CD4-positive, alpha-beta T cell (primary cell): ENCODE measurements at places on chromosomes 16 and 17. TPM values are rescaled to one million over a fixed set of nuclear protein-coding genes. Genes with fewer than 3 reads are reported as not detected.

DNA sequence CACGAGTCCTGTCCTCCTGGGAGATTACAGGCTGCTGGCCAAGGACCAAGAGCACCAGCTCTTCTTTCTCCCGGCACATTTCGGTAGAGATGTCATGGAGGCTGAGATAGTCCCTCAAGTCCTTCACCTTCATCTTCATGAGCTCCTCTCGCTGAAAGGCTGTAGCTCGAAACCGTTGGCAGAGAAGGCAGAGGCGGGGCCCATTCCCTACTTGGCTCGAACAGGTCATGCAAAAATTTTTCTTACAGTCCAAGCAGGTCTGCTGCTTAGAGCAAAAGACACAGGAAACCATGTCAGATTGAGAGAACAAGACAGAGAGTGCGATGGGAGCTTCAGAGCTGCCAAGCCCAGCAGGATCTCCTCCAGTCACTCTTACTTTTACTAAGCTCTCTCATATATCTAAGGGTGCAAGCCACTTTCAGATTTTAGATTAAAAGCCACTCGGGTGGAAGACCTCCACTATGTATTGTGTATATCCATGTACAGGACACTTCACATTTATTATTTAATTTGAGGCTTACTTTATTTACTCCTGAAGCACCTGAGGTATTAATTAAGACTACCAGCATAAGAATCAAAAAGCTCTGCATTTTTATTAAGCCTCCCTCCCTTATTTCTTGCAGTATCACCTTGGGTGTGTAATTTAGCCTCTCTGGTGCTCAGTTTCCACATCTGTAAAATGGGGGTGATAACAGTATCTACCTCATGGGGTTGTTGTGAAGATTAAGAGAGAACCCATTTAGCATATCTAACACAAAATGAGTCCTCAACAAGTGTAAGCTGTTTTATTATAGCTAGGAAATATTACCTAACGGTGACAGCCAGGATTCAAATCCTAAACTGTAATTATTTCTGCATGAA lies 41.4 kb downstream of the LIG3 start:
- DNase-seq = no peak

The RUNDC3A gene
- total RNA-seq = not detected

The AATK gene
- total RNA-seq = 0.25 TPM

DNA sequence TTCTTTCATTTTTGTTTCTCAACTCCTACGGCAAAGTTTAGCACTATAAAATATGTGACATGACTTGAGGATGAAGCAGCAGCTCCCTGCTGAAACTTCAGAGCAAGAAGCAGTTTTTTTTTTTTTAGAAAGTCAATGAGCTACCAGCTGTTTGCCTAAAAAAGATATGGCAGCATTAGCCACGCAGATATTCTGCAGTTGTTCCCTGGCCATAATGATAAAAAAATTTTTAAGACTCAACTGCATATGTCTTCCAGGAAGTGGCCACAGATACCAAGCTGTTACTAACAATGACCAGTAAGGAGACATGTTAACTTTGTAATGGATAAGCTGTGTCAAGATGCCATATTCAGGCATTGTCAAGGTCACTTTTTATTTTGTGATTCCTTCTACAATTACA lies 319.6 kb upstream of the CDH11 start:
- DNase-seq = no peak

The TMEM238L gene
- not detected for total RNA-seq

DNA sequence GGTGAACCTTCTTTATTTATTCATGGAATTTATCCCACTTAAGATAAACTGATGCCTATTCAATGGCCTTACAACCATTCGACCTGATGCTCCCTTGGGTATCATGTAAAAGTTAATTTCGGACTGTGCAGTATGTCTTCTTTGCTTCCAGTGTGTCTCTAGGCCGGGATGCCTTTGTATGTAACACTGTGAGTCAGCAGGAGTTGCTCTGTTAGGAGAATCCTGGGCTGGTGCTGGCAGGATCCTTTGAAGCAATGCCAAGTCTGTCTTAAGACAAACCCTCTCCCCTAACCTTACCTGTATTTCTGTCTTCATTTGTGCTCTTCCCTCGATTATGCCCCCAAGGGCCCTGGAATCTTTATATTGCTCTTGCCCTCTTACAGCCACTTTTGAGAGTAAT lies 37.9 kb upstream of the ABCA8 start:
- DNase-seq = no peak

DNA sequence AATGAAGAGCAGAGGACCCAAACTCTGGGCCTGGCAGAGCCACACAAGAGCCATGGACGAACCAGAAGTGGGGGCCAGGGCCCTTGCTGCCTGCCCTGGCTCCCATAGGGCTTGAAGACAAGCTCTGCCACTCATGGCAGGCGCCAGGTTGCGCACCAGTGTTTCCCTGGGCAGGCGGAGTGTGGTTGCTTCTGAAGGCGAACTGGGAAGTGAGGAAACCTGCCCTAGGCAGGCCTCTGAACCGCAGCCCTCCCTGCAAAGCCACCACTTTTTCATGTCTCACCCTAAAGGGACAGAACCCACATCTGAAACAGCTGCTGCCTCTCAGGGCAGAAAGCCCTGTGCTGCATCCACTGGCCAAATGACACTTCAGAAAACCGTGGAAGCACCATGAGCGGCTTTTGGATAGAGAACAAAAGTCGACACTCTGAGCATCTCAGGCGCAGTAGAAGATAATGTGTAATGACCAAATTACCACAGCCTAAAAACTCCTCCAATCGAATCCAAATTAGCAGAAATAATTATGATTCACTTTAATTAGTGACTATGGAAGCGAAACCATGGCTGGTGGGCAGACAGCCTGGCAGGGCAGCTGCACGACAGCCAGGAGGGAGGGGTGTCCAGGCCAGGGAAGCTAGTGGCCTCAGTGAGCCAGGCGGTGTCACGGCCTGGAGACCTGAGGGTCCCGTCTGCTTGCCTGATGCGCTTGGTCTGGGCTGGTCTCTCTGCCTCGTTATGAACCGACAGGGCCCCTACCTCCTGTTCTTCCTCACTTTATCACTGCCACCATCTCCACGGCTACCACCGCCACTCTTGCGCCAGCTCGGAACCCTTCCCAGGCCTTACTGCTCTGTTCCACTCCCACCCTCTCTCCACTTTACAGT lies 59.1 kb downstream of the PRMT7 start:
- DNase-seq = no peak

DNA sequence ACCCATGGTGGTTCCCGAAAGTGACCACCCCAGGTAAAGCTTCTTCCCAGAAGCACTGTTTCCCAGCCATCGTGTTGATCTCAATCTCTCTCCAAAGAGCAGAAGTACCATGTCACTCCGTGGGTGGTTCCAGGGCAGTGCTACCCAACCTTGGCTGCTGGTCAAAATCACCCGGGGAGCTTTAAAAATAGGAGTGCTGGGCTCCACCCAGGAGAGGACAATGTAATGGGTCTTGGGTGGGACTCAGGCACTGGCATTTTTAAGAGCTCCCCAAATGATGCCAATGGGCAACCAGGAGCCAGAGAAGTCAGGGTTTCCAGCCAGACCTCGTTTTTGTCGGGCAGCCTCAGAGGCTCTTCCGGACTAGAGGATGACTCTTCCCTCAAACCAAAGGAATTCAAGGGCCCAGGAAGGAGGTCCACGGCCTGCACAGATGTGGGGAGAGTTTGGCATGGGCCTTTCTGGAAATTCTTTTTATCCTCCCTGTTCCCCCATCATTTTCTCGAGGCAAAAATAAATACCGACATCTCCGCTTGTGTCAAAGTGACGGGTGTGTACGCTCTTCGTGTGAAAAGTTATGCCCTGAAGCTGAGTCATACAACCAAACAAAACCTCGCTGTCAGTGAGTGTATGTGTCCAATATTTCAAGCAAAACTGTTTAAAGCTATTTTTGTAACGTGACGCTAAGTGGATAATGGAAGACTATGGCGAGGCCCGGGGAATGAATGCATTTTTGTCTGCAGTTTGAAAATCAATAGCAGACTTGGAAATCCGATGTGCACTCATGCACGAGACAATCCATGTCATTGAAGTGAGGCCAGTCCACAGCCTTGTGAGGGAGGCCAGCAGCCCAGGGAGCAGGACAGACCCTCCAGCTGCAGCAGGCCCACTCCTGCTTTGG lies 364.1 kb downstream of the FOXL1 start:
- DNase-seq = no peak

- peak; percentile 32 for DNase-seq
Observed at GRCh38 chr17:65029605-65030336, 26.8 kb downstream of the GNA13 start.

The TLCD3B gene
- total RNA-seq = not detected

DNA sequence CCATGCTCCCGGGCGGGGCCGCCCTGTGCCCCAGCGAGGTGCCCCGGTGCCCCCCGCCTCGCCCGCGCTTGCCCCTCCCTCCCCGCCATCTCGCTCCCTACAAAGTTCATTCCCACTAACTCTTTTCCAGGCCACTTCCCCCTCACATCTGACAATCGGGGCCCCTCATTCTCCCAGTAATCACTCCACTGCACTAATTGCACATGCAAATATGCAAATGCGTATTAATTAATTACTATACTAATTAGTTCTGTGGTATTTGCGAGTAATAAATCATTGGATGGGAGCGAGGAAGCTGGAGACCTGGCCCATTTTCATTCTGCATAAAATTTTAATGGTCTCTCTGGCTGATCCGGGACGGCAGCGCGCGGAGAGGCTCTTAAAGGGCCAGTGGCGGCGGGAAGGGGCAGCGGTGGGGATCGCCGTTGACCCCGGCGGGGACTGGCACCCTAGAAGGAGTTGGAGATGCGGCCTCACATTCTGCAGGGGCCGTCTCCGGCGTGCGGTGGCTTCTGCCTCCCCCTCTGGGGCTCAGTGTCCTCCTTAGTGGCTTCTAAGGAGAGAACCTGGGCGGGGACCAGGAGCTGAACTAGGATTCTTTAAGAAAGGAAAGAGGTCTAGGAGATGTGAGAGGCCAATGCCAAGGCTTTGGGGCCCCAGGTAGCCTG lies 8.4 kb upstream of the PPP1R1B start:
- no peak for DNase-seq
